ENCODE measurements at places on chromosomes 7 and 10.

GRCh38 chr7:676972-677385, 49.5 kb upstream of the DNAAF5 start:
- no peak for DNase-seq

DNA sequence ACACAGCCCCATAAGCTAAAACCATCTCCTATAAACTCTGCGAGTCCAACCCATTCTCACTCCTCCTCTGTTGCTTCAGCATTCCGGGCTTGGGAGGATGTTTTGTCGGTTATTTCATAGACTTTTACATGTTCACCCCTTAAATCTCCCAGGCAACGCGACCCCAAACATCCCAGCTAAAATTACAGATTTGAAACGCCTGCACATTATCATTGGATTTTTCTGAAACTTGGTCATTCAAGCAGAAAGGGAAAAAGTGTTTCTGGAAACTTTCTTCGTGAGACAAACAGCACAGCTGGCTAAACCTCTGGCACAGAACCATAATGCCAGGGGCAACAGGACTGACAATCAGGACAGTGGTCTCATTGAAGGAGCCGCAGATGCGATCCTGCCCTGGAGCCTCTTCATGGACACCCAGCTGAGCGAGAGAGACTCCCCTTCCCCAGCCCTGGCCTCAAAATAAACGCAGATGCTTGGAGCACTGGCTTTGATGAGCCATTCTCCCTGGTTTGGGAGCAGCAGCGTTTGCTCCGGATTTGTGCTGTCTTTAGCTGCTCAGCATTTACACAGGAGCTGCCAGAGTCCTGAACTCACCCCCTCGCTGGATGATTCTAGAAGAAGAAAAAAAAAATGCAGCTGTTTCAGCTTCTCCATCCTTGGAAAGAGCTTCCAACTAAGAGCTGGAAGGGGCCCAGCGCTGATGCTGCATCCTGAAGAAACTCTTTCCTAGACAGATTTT, 30.1 kb downstream of the AFAP1L2 start:
- peak; percentile 71 for DNase-seq

- DNase-seq: peak; percentile 55
Measured at GRCh38 chr7:522071-522950, 2.7 kb upstream of the PDGFA start.

DNA sequence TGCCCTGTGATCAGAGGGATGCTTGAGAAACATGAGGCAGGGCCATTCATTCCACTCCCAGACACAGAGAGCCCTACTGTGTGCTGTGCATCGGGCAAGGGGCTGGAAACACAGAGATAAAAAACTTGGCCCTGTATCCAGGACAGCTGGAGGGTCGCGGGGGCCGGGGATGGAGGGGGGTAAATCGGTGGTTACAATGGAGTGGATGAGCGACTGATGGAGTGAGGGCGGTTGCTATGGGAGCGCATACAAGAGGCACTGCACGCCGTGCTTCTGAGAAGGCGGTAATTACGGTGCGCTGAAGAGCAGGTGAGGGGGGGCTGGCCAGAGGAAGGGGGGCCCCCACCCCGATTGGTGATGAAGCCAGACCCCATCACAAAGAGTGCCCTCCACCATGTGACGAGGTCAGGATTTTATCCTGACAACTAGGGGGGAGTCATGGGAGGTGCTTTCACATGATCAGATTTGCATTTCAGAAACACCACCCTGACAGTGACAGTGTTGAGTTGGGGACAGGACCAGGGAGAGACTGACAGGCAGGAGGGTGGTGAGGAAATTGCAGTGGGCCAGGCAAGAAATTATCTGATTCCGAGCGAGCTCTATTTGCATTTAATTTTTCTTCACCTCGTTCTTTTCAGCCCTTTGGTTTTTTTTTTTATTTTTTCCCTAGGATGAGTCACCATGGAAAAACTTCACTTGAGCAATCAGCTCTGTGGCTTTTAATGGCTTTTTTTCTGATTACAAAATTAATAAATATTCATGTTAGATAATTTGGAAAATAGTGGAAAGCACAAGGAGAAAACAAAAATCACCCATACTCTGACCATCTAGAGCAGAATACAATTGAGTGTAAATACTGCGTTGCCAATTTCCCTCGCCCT, 7.8 kb downstream of the CPA5 start:
- no peak for DNase-seq

GRCh38 chr10:821322-821721, 110.2 kb downstream of the LARP4B start:
- DNase-seq: no peak

- no peak for DNase-seq
Measured at GRCh38 chr10:118918587-118918986, 110.9 kb upstream of the NANOS1 start.

DNA sequence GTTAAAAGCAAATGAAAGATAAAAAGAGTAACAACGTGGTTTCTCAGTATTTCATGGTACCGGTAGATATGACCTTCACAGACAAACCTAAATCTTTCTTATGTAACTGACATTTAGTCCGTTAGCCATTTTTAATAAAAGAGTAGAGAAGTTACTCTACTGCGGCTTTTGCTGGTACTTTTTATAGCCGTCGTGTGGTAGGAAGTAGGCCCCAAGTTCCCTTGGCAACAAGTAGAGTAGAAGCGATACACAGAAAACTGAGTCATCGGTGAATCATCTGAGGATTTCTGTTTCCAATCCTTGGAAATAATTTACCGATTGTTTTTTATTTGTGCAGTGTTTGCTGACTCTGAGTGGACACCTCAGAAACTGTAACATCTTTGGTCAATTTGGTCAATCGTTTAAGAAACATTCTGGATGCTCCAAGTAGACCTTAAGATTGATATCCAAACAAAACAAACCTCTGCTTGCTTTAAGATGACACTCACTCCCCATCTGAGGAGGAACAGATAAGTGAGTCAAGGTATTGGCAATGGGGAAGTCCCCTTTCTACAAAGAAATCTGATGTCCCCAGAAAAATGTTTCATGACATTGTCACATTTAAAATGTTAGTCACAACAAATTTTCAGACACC, 63.9 kb upstream of the AHR start:
- no peak for DNase-seq

- no peak for DNase-seq
Measured at GRCh38 chr10:132812520-132812919, 26.6 kb upstream of the NKX6-2 start.

GRCh38 chr7:128215281-128215680, 25.8 kb upstream of the LEP start:
- DNase-seq: no peak

GRCh38 chr7:143504937-143505297, 27.2 kb downstream of the TAS2R41 start:
- no peak for DNase-seq

DNA sequence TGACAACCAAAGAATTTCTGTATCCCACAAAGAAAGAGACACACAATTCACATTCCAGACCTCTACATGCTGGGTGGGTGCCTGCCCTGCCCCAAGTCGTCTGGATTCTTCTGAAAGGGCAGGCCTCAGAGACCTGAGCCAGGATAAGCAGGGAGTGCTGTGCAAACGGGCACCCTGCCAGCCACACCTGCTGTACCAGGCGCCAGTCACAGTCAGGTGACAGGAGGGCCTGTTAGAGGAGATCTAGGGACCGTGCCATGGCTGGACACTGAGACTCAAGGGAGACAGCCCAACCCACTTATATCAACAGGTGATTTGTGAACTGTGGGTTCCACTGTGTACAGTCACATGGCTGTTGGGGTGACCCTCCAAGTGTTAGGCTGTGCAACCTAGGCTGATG, 103.1 kb upstream of the AFAP1L2 start:
- DNase-seq: no peak

DNA sequence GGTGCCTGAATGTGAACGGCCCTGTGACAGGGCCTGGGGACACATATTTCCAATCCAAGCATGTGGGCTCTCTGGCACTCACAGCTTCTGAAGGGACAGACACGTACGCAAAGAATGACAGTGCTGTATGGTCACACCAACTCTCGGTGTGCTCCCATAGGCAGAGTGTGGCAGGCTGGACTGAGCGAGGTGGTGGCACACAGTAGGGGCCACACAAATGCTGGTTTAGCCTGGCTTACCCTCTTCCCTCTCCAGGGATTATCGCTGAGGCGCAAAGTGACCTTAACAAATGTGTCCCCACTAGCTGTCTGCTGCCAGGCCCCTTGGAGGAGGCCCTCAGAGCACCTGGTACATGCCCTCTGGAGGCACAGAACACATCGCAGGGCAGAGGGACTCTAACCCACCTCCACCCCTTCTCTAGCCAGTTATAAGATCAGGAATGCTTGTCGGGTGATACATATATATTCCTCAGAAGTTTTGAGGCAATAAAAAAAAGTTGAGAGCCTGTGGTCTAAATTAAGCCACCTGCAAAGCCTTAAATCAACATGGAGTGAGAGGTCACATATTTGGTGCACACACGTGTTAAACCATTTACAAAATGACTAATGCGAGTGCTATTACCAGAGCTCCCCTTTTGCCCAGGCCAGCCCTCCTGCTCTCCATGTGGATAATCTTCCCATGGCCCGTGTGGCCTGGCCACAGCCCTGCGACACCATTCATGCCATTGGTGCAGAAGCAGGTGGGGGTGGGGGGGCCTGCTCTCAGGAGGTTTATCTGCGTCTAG, 262.8 kb upstream of the GRB10 start:
- DNase-seq: no peak

GRCh38 chr10:52486840-52487611, 172.9 kb downstream of the DKK1 start:
- no peak for DNase-seq

DNA sequence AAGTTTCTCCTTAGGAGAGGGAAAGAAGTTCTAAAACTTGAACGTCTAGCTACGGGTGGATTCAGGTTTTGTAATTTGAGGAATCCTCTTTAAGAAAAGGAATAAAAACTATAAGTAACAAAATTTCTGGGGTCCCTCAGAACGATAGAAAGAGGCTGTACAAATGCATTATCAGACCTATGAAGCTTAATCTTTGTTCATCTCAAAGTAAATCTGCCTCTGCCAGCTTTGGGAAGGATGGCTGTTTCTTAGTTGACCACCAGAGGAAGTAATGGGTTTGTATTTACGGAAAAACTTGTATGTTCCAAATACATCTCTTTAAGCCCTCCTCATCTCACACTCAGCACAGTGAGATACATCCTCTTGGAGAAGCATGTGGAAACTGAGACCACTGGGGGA, 864 bp downstream of the PSTK start:
- DNase-seq: peak; percentile 16

- no peak for DNase-seq
Measured at GRCh38 chr10:74936577-74937265, 110.3 kb downstream of the KAT6B start.

- DNase-seq: no peak
Measured at GRCh38 chr7:12369756-12370155, 33.9 kb downstream of the VWDE start.

GRCh38 chr7:86720306-86720705, 76.6 kb downstream of the GRM3 start:
- DNase-seq: no peak

- no peak for DNase-seq
Measured at GRCh38 chr7:33061282-33061937, 1.2 kb downstream of the NT5C3A start.

DNA sequence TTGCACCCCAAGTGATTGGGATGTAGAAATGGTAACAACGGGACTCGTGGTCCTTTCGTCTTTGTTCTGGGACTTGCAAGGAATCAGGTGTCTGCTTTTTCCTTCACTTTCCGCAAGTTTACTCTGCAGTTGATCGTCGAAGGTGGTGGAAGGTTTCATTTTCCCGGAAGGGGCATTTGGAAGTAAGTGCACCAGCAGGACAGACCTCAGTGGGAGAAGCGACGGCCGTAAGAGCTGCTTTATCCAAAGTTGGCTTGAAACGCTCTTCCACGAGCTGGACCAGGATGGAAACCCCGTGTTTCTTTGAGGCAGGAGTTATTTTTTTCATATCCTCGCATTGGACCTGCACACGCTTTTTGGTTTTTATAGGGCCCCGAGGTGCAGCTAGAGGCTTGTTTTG, 1.2 kb downstream of the BRI3 start:
- no peak for DNase-seq

DNA sequence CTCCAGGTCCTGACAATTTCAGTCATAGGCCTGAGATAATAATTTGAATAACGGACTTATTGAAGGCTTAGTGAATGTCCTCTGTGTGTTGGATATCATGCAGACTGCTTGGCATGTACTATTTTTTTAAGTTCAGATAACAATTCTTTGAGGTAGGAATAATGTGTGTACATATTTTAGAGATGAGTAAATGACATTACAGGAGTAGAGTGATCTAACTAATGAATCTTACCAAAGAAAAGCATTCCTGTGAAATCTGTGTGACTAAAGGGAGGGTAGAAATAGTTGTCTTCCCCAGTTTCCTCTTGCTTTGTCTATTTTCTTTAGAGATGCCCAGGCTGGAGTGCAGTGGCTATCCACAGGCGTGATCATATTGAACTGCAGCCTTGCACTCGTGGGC, 391.8 kb upstream of the ETV1 start:
- DNase-seq: no peak

DNA sequence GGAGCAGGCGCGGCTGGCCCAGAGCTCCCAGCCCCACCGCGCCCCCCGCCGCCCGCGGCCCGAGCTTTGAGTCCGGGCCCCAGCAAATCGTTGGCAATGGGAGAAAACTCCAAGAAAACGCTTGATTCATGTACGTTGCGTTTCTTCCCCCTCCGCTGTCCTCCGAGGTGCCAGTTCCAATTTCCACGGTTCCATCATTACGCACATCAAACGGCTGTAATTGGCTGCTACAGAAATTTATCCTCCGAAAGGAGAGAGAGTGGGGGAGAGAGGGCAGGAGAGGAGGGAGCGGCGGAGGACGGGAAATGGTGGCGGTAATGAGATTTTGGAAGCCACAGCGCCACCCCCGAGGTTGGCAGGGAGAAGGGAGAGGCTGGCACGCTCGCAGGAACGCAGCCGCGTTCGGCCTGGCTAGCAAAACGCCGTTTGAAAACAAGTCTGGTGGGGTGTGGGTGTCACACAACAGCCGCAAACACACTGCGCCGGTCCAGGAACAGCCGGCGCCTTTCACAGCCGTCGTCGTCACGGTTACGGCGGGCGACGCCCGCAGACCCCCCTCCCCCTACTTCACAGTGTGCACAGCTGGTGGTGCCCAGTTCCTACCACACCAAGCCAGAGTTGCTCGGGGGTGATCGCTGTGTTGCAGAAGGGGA, 57.5 kb downstream of the UNCX start:
- peak; percentile 49 for DNase-seq

- DNase-seq: no peak
Measured at GRCh38 chr7:2248984-2249694, 7.1 kb downstream of the NUDT1 start.
